ENCODE measurements at places on chromosomes 5 and 9.

GRCh38 chr9:37453827-37454226, 11.4 kb downstream of the ZBTB5 start:
- no peak for DNase-seq

DNA sequence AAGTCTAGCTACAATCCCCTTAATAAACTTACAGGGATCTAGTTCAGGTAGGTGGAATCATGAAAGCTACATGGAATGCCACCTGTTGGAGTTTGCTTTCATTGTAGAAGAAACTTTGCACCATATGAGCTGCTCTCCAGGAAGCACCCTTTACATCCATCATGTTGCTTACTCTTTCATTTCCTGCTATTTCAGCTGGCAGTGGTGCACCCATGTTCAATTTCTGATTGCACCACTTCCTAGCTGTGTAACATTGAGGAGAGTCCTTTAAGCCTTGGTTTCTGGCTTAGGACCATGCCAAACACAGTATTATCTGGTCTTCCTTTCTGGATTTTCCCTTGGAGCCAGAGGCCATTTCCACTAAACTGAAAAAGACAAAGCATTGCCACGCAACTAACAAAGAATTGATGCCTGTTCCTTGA, 123.3 kb upstream of the SLC12A2 start:
- no peak for DNase-seq

- DNase-seq = no peak
These were observed 31.0 kb upstream of the FSD1L start for GRCh38 chr9:105416840-105417239.

GRCh38 chr9:136347472-136348256, 15.9 kb downstream of the DNLZ start:
- no peak for DNase-seq

- DNase-seq = peak; percentile 54
These were observed at the start of gene FAM13B for GRCh38 chr5:138032572-138033385. TSS of gene FAM13B (minus strand) at chr5:138033079. CDS start at chr5:138019111, 13,968 bp downstream.

DNA sequence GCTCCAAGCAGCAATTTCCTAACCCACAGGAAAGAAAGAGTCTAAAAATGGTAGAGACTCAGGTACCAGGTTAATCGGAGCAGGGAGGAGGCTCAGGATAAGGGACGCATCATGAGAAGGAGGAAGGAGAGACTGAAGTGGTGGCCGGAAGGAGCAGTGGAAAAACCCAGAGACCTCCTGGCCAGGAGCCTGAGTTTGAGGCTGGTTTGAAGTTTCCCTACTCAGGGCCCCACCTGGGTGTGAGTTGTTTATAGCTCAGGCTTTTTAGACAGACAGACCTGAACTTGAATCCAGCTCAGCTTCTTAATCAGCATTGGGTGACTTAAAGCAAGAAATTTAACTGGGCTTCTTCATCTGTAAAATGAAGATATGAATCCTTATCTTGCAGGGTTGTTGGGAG, 11.9 kb upstream of the AQP7 start:
- DNase-seq = no peak

GRCh38 chr5:92605591-92605990, 975.4 kb downstream of the NR2F1-AS1 start:
- no peak for DNase-seq

DNA sequence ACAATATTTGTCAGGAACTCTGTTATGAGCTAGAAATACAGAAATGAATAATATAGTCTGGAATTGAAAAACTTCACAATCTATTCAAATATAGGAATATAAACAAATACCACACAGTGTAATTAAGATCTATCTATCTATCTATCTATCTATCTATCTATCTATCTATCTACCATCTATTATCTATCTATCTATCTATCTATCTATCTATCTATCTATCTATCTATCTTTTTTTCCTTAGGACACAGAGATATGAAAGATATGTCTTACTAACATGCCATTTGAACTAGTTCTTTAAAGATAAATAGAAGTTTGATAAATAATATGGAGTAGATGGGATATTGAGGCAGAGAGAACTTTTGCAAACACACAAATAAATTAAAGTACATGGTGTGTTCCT, 357.8 kb downstream of the PARP8 start:
- no peak for DNase-seq

GRCh38 chr5:180590543-180591310, 572 bp downstream of the SCGB3A1 start:
- no peak for DNase-seq

DNA sequence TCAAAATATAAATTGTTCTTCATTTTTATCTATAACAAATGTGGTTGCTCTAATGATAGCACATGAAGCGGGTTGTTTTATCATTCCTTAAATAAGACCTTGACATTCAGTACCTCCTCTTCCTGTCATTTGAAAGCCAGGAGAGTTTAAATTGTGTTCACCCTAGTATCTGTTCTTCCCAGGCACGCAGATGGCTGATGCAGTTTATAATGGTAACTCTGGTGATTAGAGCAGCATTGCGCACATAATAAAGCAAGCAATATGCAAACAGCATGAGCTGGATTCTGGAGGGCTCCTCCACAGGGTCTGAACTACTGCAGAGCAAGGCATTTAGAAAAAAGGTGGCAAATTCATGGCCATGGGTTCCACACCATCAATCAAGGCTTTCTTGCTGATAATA, 307.8 kb downstream of the ENC1 start:
- no peak for DNase-seq

GRCh38 chr9:121232251-121232650, 30.6 kb upstream of the RAB14 start:
- DNase-seq = no peak

GRCh38 chr9:107833295-107833694, 343.7 kb upstream of the KLF4 start:
- DNase-seq = no peak

All from spinal cord (tissue), 10 donors.